ENCODE measurements at places on chromosomes 1 and 21. TPM values are rescaled to one million over a fixed set of nuclear protein-coding genes. Genes with fewer than 3 reads are reported as not detected.

The CASQ2 gene
- not detected for total RNA-seq

DNA sequence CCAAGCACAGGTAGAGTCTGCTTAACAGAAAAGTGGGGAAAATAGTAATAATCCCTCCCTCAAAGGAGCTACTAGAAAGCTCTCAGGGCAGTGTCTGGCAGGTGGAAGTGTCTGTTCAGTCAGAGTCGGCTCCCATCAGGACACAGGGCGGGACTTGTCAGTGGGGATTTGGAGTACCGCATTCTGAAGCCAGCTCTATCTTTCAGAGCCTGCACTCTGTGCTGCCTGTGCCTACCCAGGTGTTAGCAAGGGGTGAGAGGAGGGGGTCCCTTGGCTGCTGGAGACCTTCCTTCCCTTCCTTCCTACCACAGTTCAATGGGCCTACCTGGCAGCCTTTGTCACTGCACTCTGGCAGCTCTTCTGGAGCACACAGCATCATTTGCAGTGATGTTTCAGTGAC is 615.5 kb downstream of the AJAP1 start:
- no peaks in the 10 kb centered on the region for H3K36me3 ChIP-seq
- H3K27me3 ChIP-seq = no peaks in the 10 kb centered on the region
- H3K4me1 ChIP-seq = no peaks in the 10 kb centered on the region
- H3K4me3 ChIP-seq = no peak overlapping the region

The DMAP1 gene
- 36.0 TPM for total RNA-seq

GRCh38 chr1:24385160-24385940 is 28.2 kb downstream of the STPG1 start:
- peak overlapping the region; percentile 65 for H3K4me3 ChIP-seq
- peak; percentile 74 for DNase-seq
- H3K27ac ChIP-seq = peak overlapping the region; percentile 62
- H3K27me3 ChIP-seq = no peaks in the 10 kb centered on the region
- peaks cover 16% of the 10 kb centered on the region for H3K36me3 ChIP-seq
- H3K4me1 ChIP-seq = peaks cover 34% of the 10 kb centered on the region

- no peaks in the 10 kb centered on the region for H3K4me1 ChIP-seq
- no peaks in the 10 kb centered on the region for H3K36me3 ChIP-seq
- no peak overlapping the region for H3K27ac ChIP-seq
- DNase-seq = no peak
Measured at GRCh38 chr21:27423038-27423437, 456.1 kb upstream of the ADAMTS5 start.

The CHI3L2 gene
- 2.3 TPM for total RNA-seq

GRCh38 chr1:227763246-227764018 is 28.2 kb downstream of the SNAP47 start:
- H3K4me1 ChIP-seq = peaks cover 79% of the 10 kb centered on the region
- H3K36me3 ChIP-seq = peaks cover 61% of the 10 kb centered on the region
- H3K27ac ChIP-seq = no peak overlapping the region
- H3K27me3 ChIP-seq = no peaks in the 10 kb centered on the region
- H3K4me3 ChIP-seq = peak overlapping the region; percentile 62

The LCE3D gene
- total RNA-seq = not detected

The NLRP3 gene
- total RNA-seq = 0.16 TPM

GRCh38 chr1:15224259-15224869 is 22.7 kb upstream of the FHAD1 start:
- H3K4me3 ChIP-seq = no peak overlapping the region
- DNase-seq = no peak
- peaks cover 26% of the 10 kb centered on the region for H3K27me3 ChIP-seq
- peaks cover 3% of the 10 kb centered on the region for H3K4me1 ChIP-seq

DNA sequence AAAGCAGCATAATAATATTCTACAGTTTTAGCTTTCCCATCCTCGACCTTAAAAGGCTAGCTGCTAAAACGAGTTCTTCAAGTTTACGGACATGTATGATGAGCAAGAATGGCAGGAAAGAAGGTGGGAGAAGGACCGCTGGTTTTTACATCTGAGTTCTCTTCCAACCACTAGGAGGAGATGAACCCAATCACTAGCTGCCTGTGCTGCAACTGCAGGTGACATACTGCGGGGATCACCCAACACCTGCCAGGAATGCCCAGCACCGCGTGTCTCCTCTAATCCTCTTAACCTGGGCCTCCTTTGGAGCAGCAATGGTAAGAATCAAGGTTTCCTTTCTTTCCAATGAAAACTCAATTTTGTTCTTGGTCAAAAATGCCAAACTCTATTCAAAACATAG is 23.5 kb downstream of the TOR3A start:
- no peak overlapping the region for H3K4me3 ChIP-seq
- no peaks in the 10 kb centered on the region for H3K27me3 ChIP-seq
- H3K27ac ChIP-seq = no peak overlapping the region
- no peaks in the 10 kb centered on the region for H3K4me1 ChIP-seq
- peaks cover 21% of the 10 kb centered on the region for H3K36me3 ChIP-seq

The ASTN1 gene
- not detected for total RNA-seq

DNA sequence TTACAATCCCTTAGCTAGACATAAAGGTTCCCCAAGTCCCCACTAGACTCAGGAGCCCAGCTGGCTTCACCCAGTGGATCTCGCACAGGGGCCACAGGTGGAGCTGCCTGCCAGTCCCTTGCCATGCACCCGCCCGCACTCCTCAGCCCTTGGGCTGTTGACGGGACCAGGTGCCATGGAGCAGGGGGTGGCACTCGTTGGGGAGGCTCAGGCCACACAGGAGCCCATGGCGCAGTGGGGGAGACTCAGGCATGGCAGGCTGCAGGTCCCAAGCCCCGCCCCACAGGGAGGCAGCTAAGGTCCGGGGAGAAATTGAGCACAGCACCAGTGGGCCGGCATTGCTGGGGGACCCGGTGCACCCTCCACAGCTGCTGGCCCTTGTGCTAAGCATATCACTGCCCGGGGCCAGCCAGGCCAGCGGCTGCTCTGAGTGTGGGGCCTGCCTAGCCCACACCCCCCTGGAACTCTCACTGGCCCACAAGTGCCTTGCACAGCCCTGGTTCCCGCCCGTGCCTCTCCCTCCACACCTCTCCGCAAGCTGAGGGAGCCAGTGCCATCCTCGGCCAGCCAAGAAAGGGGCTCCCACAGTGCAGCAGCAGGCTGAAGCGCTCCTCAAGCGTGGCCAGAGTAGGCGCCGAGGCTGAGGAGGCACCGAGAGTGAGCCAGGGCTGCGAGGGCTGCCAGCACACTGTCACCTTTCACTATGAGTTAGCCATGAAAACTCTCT is 117.8 kb downstream of the LIPI start:
- H3K27me3 ChIP-seq = no peaks in the 10 kb centered on the region
- H3K4me1 ChIP-seq = peaks cover 7% of the 10 kb centered on the region
- H3K36me3 ChIP-seq = peaks cover 22% of the 10 kb centered on the region

The PTPN14 gene
- 29.7 TPM for total RNA-seq

The BCL2L15 gene
- total RNA-seq = 0.40 TPM

DNA sequence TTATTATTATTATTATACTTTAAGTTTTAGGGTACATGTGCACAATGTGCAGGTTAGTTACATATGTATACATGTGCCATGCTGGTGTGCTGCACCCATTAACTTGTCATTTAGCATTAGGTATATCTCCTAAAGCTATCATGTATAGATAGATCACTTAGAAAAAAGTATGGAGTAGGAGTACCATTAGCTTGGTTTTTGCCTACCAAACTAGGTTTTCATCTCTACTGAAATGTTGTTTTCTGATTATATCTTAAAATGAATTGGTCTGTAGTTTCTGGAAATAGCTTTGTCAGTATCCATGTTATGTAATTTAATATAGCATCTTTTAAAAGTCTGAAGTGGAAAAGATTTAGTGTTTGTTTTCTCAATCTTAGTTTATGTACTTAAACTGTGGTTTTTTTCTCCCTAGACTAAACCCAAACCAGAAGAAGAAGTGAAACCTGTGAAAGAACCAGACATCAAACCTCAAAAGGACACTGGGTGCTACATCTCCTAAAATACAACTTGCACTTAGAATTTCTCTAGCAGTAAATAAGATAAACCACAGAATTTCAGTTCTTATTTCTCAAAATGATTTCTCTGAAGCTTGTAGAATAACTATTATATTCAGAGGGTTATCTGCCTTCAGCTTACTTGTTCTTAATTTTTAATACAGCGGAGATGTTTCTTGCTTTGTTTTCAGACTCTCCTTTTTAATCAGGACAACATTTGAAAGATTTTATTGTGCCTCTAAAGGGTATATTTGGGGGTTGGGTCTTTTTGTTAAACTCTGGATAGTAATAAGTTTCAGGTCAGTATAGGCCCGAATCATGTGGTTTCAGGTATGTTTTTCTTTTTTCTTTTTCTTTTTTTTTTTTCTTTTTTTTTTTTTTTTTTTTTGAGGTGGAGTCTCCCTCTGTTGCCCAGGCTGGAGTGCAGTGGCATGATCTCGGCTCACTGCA is 4.5 kb upstream of the FAM177B start:
- peaks cover 57% of the 10 kb centered on the region for H3K36me3 ChIP-seq
- no peak for DNase-seq
- no peaks in the 10 kb centered on the region for H3K27me3 ChIP-seq
- H3K4me3 ChIP-seq = no peak overlapping the region
- peaks cover 17% of the 10 kb centered on the region for H3K4me1 ChIP-seq
- peak overlapping the region; percentile 35 for H3K27ac ChIP-seq

DNA sequence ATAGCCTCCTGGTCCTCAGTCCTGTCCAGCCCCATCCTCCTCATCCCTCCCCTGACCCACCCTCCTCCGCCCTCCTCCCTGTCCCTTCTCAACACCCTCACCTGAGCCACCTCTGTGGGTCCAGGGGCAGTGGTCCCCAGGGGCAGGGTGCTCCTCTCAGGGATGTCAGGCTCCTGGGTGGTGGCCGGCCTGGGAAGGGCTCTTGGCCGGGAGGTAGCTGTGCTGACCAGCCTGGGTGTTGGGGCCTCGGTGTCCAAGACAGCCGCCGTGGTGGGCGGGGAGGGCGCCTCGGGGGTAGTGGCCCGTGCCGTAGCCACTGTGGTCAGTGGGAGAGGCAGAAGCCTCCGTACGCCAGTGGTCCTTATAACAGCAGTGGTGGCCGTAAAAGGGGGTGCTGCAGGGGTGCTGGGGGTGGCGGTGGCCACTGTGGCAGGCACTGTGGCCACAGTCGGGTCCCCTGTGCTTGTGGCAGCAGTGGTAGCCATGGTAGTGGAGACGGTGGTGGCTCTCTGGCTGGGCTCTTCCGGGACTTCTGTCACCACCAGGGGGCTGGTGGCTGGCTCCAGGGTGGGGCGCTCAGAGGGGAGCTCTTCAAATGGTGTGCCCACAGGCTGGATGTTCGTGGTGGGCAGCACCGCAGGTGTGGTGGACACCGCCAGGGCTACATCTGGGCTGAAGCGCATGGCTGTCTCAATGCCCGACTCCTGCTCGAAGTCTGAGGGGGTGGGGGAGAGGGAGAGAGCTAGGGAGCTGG is 31.9 kb downstream of the SDC3 start:
- no peak for DNase-seq
- H3K4me3 ChIP-seq = no peak overlapping the region
- H3K36me3 ChIP-seq = no peaks in the 10 kb centered on the region
- peaks cover 7% of the 10 kb centered on the region for H3K27me3 ChIP-seq
- peaks cover 4% of the 10 kb centered on the region for H3K4me1 ChIP-seq

DNA sequence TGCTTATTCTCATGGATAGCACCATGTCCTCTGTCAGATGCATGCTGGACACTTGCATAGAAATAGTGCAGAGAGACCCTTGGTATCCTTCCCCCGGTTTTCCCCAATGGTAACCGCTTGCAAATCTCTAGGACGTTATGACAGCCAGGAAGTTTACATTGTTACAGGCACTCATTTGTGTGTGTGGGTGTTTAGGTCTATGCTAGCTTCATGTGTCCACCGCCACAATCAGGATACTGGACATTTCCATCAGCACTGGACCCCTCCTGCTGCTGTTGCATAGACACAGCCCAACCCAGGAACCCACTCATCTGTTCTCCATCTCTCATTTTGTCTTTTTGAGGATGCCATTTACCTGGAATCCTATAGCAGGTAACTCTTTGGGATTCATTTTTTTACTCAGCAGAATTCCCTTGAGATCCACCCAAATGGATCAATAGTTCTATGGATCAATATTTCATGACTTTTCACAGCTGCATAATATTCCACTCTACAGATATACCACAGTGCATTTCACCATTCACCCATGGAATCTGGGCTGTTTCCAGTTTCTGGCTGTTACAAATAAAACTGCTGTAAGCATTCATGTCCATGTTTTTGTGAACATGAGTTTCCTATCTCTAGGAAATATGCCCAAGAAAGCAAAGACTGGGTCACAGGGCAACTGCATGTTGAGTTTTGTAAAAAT is 6.6 kb upstream of the WNT9A start:
- H3K4me3 ChIP-seq = no peak overlapping the region
- H3K4me1 ChIP-seq = no peaks in the 10 kb centered on the region
- H3K27me3 ChIP-seq = peaks cover 40% of the 10 kb centered on the region
- no peak for DNase-seq
- no peak overlapping the region for H3K27ac ChIP-seq
- H3K36me3 ChIP-seq = no peaks in the 10 kb centered on the region

- H3K27me3 ChIP-seq = peaks cover 10% of the 10 kb centered on the region
- H3K36me3 ChIP-seq = no peaks in the 10 kb centered on the region
- no peak overlapping the region for H3K4me3 ChIP-seq
- H3K4me1 ChIP-seq = peaks cover 3% of the 10 kb centered on the region
Measured at GRCh38 chr1:30898031-30898815, 10.3 kb downstream of the SDC3 start.

- no peak for DNase-seq
- no peak overlapping the region for H3K27ac ChIP-seq
- no peaks in the 10 kb centered on the region for H3K27me3 ChIP-seq
- no peaks in the 10 kb centered on the region for H3K4me1 ChIP-seq
- H3K36me3 ChIP-seq = no peaks in the 10 kb centered on the region
Measured at GRCh38 chr1:239493811-239494414, 107.5 kb downstream of the CHRM3 start.

GRCh38 chr1:219188331-219188803 is 14.7 kb downstream of the LYPLAL1 start:
- peak overlapping the region; percentile 58 for H3K27ac ChIP-seq
- H3K4me1 ChIP-seq = peaks cover 21% of the 10 kb centered on the region
- no peaks in the 10 kb centered on the region for H3K27me3 ChIP-seq
- H3K36me3 ChIP-seq = peaks cover 13% of the 10 kb centered on the region

The HAPLN2 gene
- not detected for total RNA-seq

The PCSK9 gene
- not detected for total RNA-seq

The COL24A1 gene
- 0.02 TPM for total RNA-seq

- H3K36me3 ChIP-seq = no peaks in the 10 kb centered on the region
- no peak overlapping the region for H3K4me3 ChIP-seq
- no peak overlapping the region for H3K27ac ChIP-seq
- H3K27me3 ChIP-seq = peaks cover 57% of the 10 kb centered on the region
Measured at GRCh38 chr1:155124503-155125463, 2.9 kb upstream of the EFNA1 start.

DNA sequence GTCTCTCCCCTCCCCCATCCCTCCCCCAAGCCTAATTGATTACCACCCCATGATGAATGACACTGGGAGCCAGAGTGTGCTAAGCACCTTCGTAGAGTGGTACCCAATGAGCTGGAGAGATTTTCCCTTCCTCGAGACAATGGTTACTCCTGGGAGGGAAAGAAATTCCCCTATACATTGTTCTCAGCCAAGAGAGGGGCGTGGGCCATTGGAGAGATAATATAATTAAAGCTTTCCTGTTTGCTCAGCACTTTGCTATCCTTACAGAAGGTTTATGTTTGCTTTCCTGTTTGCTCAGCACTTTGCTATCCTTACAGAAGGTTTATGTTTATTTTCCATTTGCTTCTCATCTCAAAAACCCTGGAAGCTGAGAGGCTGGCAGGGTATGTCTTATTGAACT is 126.1 kb upstream of the KLHDC7A start:
- H3K4me3 ChIP-seq = no peak overlapping the region
- H3K27ac ChIP-seq = no peak overlapping the region
- H3K4me1 ChIP-seq = no peaks in the 10 kb centered on the region
- H3K36me3 ChIP-seq = no peaks in the 10 kb centered on the region
- no peak for DNase-seq
- peaks cover 7% of the 10 kb centered on the region for H3K27me3 ChIP-seq

The DPT gene
- total RNA-seq = not detected
